ENCODE measurements at places on chromosomes 6 and 20. TPM values are rescaled to one million over a fixed set of nuclear protein-coding genes. Genes with fewer than 3 reads are reported as not detected.
A peak's percentile ranks its signal among the peaks of the same experiment; 100 is the strongest.

GLP1R gene
- not detected for total RNA-seq

AGPAT4 gene
- 2.7 TPM for total RNA-seq

TSPO2 gene
- total RNA-seq, result not detected

HLA-DMA gene
- total RNA-seq, result 32.1 TPM

MYCT1 gene
- total RNA-seq, result not detected

TNXB gene
- 8.6 TPM for total RNA-seq

HLA-DRB5 gene
- total RNA-seq, result 0.26 TPM

HEY2 gene
- 0.22 TPM for total RNA-seq

IGF2R gene
- 77.7 TPM for total RNA-seq

CLVS2 gene
- not detected for total RNA-seq

HLA-DPA1 gene
- 35.7 TPM for total RNA-seq

ERMARD gene
- total RNA-seq, result 36.4 TPM

DUSP15 gene
- not detected for total RNA-seq

- peaks cover 6% of the 10 kb centered on the region for H3K4me1 ChIP-seq
- H3K4me3 ChIP-seq, result no peak overlapping the region
- peaks cover 1% of the 10 kb centered on the region for H3K36me3 ChIP-seq
Measured at GRCh38 chr6:5818959-5819358, 187.8 kb downstream of the NRN1 start.

DNA sequence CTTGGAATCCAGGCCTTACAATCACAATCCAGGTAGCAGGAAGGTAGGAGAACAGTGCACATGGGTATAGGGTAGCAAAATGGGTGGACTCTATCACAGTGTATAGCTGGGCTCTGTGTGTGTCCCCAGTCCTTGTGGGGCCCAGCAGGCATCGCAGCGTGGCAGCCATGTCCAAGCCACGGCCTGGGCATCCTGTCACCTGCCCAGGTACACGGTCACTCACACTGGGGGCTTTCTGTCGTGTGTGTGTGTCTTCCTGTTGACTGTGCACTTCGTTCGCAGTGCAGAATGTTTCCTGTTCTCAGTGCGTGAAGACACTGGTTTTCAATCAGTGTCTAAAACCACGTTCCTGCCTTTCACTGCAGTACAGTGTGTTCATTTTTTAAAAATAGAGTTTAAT is 523.2 kb upstream of the JARID2 start:
- H3K4me3 ChIP-seq, result no peak overlapping the region
- peaks cover 12% of the 10 kb centered on the region for H3K4me1 ChIP-seq
- no peak overlapping the region for H3K27ac ChIP-seq
- H3K36me3 ChIP-seq, result peaks cover 6% of the 10 kb centered on the region

- H3K36me3 ChIP-seq, result no peaks in the 10 kb centered on the region
- no peaks in the 10 kb centered on the region for H3K4me1 ChIP-seq
- DNase-seq, result no peak
Measured at GRCh38 chr6:79193971-79194370, 40.5 kb downstream of the HMGN3 start.

DNA sequence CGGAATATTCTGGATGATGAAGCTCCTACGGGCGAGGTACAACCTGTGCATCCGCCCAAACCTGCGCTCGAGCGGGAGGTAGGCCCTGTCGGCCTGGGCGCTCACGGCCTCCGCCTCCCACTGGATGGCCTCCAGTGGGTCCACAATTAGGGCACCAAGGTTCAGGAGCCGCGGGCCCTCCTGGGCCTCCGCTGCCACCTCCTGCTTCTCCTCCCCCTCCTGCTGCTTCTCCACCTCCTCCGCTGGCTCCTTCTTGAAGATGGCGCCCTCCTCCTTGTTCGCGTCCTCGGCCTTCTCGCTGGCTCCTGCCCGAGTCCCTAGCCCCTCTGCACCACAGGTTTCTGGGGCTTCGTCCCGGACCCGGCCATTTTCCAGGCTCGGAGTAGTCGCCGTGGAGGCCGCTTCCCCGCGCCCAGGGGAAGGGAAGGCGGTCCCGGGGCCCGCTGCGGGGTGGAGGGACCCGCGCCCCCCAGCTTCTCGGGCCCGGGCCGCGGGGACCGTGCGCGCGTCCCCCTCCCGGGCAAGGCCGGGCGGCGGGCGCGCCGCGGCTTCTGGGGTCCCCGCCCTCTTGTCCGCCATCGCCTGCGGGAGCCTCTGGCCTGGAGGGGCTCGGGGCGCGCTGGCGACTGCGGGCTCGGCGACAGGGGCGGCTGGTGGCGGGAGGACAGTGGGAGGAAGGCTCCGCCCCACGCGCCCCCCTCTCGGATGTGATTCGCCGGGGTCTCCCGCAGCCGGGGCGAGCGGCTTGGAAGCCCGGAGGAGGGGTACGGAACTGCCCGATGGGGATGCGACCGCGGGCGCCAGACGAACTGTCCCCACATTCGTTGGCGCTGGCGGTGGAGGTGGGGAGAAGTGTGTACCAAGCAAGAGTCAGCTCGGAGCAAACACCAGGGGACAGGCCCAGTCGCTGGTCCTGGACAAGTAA is 17.6 kb downstream of the PLAGL2 start:
- DNase-seq, result peak; percentile 62
- H3K27me3 ChIP-seq, result no peaks in the 10 kb centered on the region
- peaks cover 2% of the 10 kb centered on the region for H3K36me3 ChIP-seq
- H3K27ac ChIP-seq, result peak overlapping the region; percentile 76

- no peak overlapping the region for H3K4me3 ChIP-seq
- no peaks in the 10 kb centered on the region for H3K36me3 ChIP-seq
- H3K27ac ChIP-seq, result no peak overlapping the region
Measured at GRCh38 chr20:10853176-10853575, 179.4 kb upstream of the JAG1 start.

DNA sequence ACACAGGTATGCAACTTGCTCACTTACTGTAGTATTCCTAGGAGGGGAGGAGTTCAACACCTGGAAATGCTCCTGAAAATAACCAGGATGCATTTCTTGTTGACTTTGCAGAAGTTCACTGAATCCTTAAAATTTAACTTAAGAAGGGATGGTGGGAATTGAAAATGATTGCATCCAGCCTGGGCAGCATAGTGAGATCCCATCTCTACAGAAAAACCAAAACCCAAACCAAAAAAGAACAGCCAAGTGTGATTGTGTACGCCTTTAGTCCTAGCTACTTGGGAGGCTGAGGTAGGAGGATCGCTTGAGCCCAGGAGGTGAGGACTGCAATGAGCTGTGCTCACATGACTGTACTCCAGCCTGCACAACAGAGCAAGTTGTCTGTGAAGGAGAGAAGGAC is 1.7 kb downstream of the DNAH8 start:
- H3K27me3 ChIP-seq, result peaks cover 26% of the 10 kb centered on the region
- no peak for DNase-seq
- H3K27ac ChIP-seq, result no peak overlapping the region
- H3K36me3 ChIP-seq, result peaks cover 13% of the 10 kb centered on the region
- H3K4me1 ChIP-seq, result peaks cover 34% of the 10 kb centered on the region

GRCh38 chr6:63926950-63927927 is 291.6 kb downstream of the PHF3 start:
- no peaks in the 10 kb centered on the region for H3K36me3 ChIP-seq
- H3K27me3 ChIP-seq, result no peaks in the 10 kb centered on the region
- no peak overlapping the region for H3K27ac ChIP-seq
- no peak overlapping the region for H3K4me3 ChIP-seq
- no peaks in the 10 kb centered on the region for H3K4me1 ChIP-seq
- no peak for DNase-seq

DNA sequence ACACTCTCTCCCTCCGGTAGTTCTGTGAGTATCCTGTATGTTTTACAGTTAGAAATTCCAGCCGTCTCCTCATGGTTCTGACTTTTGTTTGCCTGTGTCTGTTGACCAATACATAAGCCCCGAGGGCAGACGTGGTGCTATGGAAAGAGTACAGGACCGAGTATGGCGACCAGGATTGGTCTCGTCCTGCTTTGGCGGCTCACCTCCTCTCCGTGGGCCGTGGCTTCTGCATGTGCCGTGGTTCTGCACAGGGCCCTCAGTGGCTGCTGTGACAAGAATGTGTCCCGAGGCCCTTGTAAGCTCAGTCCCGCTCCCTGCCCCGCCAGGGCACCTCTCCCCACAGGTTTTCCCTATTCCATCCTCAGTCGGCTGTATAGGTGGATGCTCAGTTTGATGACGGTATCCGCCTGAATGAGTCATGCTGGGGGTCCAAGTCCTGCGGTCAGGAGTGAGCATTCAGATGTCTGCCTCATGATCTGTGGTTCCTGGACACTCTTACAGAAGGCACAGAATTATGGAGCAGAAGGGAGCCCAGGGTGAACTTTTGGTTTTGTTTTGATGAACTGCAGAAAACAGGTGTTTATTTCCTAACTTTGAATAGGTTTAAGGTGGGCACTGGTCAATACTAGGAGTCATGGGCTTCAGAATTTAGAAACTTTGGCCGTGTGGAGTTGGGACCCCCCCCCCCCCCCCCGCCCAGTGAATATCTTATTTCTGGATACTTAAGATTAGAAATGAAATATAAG is 1.2 kb downstream of the ARFGAP1 start:
- no peaks in the 10 kb centered on the region for H3K36me3 ChIP-seq
- H3K27me3 ChIP-seq, result no peaks in the 10 kb centered on the region
- H3K4me3 ChIP-seq, result peak overlapping the region; percentile 88
- peak overlapping the region; percentile 79 for H3K27ac ChIP-seq
- peaks cover 14% of the 10 kb centered on the region for H3K4me1 ChIP-seq

- H3K27ac ChIP-seq, result no peak overlapping the region
- no peak for DNase-seq
- H3K27me3 ChIP-seq, result no peaks in the 10 kb centered on the region
- no peak overlapping the region for H3K4me3 ChIP-seq
- H3K36me3 ChIP-seq, result peaks cover 5% of the 10 kb centered on the region
- peaks cover 5% of the 10 kb centered on the region for H3K4me1 ChIP-seq
Measured at GRCh38 chr20:20694591-20694990, 17.9 kb downstream of the RALGAPA2 start.

DNA sequence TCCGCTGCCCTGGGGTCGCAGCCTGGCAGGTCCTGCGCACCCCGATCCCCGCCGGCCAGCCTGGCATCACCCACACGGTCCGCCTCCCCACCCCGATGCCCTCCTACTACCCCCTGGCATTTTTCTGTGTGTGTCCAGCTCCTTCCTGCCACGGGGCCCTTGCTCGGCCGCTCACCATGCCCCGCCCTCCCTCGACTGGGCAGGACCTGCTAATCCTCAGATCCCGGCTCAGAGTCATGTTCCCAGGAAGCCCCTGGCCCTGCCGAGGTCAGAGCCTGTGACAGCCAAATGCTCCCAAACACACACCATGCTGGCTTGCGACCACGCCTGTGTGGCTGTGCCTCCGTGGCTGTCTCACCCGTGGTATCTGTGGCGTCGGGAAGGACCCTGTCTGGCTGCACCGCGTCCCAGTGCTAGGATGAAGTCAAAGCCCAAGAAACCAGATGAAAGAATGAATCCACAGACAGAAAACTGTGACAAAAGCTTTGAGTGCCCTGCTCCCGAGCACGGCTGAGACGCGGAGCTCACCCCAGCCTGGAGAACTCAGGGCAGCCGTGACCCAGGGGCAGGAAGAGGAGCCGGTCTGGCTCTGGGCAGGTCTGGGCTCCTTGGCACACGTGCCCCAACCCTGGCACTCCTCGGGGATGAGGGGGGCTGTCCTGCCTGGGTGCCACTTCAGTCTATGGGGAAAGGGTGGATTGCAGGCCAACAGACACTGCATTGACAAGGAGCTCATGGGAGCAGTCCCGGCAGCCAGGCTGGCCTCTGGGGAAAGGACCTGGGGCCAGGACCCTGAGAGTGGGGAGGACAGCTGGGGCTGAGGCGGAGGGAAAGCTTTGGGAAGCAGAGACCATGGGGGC is 20.8 kb upstream of the SLCO4A1 start:
- H3K27me3 ChIP-seq, result no peaks in the 10 kb centered on the region
- no peaks in the 10 kb centered on the region for H3K36me3 ChIP-seq
- H3K4me3 ChIP-seq, result no peak overlapping the region

DNA sequence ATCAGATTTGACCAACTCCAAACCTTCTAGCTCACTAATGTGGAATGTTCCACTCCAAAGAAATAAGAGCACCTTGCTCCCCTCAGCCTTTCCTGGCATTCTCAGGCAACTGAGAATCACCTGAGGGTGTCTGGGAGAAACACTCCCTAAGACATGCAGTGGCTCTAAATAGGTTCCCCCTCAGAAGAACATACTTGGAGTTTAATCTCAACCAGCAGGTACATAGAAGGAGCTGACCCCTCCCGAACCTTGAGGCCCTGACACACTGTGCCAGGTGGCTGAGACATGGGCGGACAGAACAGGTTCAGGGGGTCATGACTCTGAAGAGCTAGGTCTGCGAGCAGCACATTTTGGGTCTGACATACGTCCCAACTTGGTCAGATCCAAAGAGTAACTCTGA is 107.6 kb upstream of the MAP3K4 start:
- H3K27me3 ChIP-seq, result peaks cover 2% of the 10 kb centered on the region
- no peak overlapping the region for H3K4me3 ChIP-seq
- no peaks in the 10 kb centered on the region for H3K36me3 ChIP-seq
- H3K4me1 ChIP-seq, result no peaks in the 10 kb centered on the region

DNA sequence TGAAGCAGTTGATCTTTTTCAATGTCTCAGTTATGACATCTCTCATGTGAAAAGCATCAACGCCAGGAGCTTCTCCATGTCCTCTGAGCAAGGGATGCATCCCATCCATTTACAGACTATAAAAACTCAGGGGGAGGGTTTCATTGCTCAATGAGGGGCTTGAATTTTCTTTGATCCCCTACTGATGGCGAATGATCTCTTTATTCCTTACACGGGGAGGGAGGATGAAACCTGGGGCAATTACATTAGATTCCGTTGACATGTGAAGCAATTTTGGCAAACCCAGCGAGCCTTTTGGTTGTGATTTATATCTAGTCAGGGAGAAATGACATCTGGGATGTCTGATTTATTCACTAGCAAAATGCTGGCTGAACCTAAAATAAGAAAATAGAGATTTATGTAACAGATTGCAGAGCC is 268.9 kb downstream of the HIVEP2 start:
- peaks cover 5% of the 10 kb centered on the region for H3K36me3 ChIP-seq
- peaks cover 15% of the 10 kb centered on the region for H3K4me1 ChIP-seq
- H3K4me3 ChIP-seq, result no peak overlapping the region
- peaks cover 10% of the 10 kb centered on the region for H3K27me3 ChIP-seq
- no peak for DNase-seq
- no peak overlapping the region for H3K27ac ChIP-seq

- H3K27ac ChIP-seq, result peak overlapping the region; percentile 36
- peaks cover 33% of the 10 kb centered on the region for H3K4me1 ChIP-seq
- no peaks in the 10 kb centered on the region for H3K27me3 ChIP-seq
- H3K36me3 ChIP-seq, result peaks cover 30% of the 10 kb centered on the region
Measured at GRCh38 chr6:41187924-41188886, 12.7 kb downstream of the TREML2 start.

GRCh38 chr6:119602215-119603178 is 252.9 kb upstream of the MAN1A1 start:
- no peak overlapping the region for H3K4me3 ChIP-seq
- DNase-seq, result no peak
- no peaks in the 10 kb centered on the region for H3K36me3 ChIP-seq
- no peaks in the 10 kb centered on the region for H3K27me3 ChIP-seq
- H3K4me1 ChIP-seq, result no peaks in the 10 kb centered on the region
- H3K27ac ChIP-seq, result no peak overlapping the region

GRCh38 chr6:139982195-139982594 is 607.7 kb upstream of the CITED2 start:
- peaks cover 5% of the 10 kb centered on the region for H3K27me3 ChIP-seq
- H3K4me1 ChIP-seq, result no peaks in the 10 kb centered on the region
- no peak for DNase-seq
- H3K27ac ChIP-seq, result no peak overlapping the region
- no peaks in the 10 kb centered on the region for H3K36me3 ChIP-seq

Measured in activated naive CD8-positive, alpha-beta T cell treated with anti-CD3 and anti-CD28 coated beads, Interleukin-2, amount 10 ng/mL, durations not matched to agents 7 days and 5 days (primary cell).